AG08396 (cell line): ENCODE measurements at places on chromosomes 4 and X.

- peak; percentile 70 for DNase-seq
These were observed 142.4 kb downstream of the TSPAN5 start for GRCh38 chr4:98516042-98516440.

- DNase-seq = no peak
These were observed 87.7 kb downstream of the MAML3 start for GRCh38 chr4:140066031-140066930.

DNA sequence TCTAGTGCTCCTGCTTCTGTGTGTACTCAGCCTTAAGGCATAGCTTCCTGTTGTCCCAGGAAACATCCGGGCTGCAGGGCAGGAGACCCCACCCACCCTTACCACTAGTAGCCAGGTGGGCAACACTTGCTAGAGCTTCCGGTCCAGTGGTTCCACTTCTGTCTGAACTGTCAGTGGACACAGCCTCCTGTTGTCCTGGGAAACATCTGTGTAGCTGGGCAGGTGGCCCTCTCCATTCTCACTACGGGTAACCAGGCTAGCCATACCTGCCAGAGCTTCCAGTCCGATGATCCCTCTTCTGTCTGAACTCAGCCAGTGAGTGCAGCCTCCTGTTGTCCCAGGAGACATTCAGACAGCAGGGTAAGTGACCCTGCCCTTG is 372.2 kb downstream of the INPP4B start:
- DNase-seq = no peak

- no peak for DNase-seq
These were observed 2337.6 kb downstream of the PCDH7 start for GRCh38 chr4:33057736-33058135.

- DNase-seq = no peak
These were observed 12.8 kb downstream of the FRYL start for GRCh38 chr4:48767055-48767929.

GRCh38 chr4:41939016-41939626 is 3.9 kb downstream of the TMEM33 start:
- DNase-seq = no peak

- DNase-seq = peak; percentile 3
These were observed 582.4 kb upstream of the FAM241A start for GRCh38 chr4:111562826-111563225.

DNA sequence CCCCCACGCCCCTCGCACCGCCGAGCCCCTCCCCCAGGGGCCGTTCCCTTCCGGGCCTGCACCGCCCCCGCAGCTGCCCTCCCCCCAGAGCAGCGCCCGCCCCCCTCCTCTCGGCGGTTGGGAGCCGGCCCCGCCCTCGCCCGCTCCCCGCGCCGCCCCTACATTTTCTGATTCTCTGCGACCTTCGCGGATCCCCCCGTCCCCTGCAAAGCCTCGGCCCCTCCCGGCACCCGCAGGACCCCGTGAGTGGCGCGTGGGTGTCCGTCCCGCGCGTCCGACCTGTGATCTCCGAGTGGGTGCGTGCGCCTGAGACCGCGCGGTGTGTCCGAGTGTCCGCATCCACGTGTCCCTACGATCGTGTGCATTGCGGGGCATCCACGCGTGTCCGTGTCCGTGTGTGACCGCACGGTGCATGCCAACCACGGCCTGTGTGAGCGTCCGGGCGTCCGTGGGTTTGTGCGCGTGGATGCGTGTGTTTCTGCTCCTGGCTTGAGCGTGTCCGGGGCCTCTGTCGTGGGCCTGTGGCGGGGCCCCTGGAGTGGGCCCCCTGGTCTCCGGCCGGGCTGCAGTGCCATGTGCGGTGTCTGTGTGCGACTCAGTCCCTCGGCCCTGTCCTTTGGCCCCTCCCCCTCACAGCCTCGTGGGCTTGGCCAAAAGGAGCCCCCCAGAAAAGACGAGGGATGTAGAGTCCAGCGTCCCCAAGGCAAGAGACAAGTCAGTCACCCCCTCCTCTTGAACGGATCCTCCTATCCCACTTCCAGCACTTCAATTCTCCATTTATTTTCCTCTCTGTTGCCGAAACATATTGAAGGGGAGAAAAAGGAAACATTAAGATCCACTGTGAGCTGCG is 8.8 kb upstream of the NKX1-1 start:
- no peak for DNase-seq

DNA sequence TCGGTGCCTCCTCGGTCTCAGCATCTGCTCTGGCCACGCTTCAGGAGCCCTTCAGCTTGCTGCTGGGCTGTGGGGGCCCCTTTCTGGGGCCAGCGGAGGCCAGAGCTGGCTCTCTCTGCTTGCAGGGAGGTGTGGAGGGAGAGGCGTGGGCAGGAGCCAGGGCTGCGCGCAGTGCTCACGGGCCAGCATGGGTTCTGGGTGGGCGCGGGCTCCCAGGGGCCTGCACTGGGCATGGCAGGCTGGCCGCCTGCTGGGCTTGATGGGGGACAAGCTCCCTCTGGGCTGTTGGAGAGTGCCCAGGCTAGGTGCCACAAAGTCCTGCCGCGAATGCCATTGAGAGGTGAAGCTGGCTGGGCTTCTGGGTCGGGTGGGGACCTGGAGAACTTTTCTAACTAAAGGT is 57.3 kb upstream of the AGA start:
- DNase-seq = no peak

DNA sequence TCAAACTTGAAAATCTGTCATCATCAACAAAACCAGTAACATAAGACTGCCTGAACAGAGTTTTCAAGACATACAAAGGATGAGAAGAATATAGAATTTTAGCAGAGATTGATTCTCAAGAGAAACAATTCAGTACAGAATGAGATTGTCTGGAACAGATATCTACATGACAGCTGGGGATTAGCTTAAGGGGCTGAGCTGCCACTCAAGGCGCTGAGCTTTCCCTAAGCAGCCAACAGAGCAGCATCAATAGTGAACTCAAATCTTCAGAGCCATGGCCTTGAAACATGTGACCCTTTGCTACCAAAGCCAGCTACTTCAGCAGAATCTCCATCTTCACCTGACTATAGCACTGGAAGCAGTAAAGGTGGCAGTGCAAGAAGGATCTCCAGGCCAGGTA is 24.3 kb upstream of the PCDH10 start:
- DNase-seq = no peak

DNA sequence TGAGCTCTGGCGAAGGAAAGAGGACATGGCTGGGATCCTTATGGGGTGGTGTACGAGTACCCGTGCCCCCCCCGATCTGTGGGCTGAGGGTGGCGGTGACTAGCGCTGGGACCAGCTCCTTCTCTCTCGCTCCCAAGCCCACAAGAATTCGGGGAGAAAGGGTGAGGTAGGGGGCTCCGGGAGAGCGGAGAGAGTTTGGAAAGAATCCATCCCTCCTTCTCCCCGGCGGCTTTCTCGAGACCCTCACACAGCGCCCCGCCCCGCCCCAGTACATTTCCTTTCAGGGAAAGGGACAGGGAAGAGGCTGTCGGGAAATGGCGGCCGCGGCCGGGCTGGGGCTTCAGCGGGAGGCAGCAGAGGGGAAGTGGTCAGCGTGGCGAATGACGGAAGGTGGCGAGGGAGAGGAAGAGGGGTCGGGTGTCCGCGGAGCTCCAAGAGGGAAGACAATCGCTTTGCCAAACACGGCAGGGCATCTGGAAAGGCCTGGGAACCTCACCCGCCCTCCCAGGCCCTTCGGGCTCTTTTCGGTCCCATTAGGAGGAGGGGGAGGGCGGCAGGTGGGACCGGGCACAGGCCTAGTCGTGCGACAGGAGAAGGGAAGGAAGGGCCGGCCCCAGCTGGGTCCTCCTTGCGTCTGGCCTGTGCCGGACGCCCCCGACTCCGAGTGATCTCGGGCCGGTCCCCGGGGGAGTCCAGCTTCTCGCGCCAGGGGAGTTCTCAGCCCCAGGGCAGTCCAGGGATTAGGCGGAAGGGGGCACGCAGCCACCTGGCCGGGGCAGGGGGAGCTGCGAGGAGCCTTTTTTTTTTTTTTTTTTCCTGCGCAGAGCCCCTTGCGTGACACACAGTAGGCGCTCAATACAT is 10.2 kb downstream of the HNRNPH2 start:
- DNase-seq = peak; percentile 21

- DNase-seq = no peak
These were observed 520.4 kb downstream of the NLGN4X start for GRCh38 chrX:5708251-5708650.

GRCh38 chrX:115449742-115450141 is 111.2 kb upstream of the PLS3 start:
- DNase-seq = no peak

DNA sequence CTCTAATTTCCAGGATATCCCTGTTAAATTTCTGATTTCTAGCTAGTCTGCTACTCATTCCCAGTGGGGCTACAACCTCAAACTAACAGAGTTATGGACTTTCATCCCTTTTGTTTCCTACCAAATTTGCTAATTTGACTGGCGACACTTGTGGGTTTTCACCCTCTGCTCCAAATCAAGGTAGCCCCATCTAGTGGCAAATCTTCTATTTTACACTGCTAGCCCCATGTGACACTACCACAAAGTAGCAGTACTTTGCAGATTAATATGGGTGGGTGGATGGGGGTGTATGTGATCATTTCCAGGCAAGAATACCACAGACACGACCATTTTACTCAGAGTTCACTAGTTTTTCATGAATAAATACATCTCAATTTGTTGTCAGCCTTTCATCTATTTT is 150.3 kb downstream of the MSL3 start:
- no peak for DNase-seq

GRCh38 chr4:46249106-46249505 is 125.3 kb upstream of the GABRG1 start:
- DNase-seq = no peak

DNA sequence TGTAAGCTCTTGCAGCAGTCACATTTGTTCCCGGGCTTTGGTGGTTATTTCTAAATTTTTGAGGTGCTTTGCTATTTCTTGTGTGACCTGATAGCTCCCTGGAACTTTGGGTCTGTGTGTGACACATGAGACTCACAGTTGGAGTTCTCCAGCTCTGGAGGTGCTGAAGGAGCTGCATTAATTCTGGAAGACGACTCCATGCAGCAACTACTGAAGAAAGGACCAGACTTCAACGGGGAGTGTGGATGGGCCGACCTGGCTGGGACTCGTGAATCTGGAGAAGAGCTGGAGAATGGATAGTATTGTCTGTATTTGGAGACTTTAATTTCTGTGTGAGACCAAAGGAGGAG is 1.5 kb downstream of the MRFAP1 start:
- no peak for DNase-seq

GRCh38 chrX:44156726-44157125 is 183.5 kb upstream of the NDP start:
- DNase-seq = no peak

- no peak for DNase-seq
These were observed 69.2 kb downstream of the PAQR3 start for GRCh38 chr4:78870056-78870455.

GRCh38 chr4:28176942-28177341 is 1316.3 kb downstream of the STIM2 start:
- DNase-seq = no peak

GRCh38 chr4:115515772-115516171 is 402.4 kb upstream of the NDST4 start:
- DNase-seq = no peak

DNA sequence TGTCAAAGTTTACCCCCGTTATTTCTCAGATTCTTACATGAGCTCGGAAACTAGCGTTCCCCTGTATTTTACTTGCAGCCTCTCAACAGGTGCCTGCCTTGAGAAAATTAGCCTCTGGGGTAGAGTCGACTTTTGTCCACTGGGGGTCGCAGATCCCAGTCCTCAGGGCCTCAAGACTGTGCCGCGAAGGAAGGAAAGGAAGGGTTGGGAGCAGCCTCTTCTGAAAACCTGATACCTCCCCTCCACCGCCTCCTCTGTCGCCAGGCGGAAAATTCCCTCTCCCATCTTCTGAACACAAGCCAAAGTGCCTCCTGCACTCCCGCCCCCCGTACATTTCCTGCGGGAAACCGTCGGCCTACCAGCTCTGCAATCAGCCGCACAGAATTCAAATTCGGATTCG is 44.4 kb upstream of the TMSB15B start:
- DNase-seq = peak; percentile 53

DNA sequence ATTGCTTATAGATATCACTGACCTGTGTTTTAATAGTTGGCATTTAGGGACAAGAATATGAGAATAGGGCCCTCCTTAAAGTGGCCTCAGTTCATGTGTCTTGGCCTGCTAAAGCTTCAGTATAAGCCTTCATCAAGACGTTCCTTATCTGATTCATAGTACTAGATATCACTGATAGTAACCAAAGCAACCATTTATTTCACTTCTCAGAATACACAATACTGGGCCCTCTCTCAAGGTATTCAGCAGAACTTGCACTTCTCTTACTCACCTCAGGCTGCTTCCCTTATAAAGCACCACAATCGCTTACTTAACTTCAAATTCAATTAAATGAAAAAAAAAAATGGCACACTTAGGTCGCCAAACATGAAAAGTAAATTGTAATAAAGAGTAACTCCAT is 259.4 kb upstream of the PCDH7 start:
- no peak for DNase-seq

DNA sequence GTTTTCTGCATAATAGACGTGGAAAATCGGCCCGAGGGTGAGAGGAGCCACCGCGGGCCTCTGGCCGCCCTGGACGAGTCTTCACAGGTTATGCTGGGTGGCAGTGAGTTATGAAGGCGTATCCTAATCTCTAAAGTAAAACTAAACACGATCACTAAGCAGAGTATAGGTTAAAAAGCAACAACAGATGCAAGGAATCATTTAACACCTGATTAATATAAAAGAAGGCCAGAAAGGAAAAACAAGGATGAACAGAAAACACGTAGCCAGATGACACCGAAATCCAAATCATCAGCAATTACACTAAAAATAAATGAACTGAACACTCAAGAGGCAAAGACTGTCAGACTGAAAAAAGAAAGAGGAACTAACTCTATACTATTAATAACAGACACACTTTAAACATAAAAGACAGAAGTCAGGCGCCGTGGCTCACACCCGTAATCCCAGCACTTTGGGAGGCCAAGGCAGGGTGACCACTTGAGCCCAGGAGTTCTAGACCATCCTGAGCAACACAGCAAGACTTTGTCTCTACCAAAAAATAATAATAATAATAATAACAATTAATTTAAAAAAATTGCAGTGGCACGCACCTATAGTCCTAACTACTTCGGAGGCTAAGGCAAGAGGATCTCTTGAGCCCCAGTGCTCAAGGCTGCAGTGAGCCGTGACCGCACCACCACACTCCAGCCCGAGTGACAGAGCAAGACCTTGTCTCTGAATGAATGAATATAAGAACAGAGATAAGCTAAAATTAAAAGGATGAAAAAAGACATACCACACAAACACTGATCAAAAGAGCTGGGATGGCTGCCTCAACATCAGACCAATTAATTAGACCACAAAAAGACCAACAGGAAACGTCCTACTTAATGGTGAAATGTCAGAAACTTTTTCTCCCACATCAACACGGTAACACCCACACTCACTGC is 30.0 kb downstream of the CTBP1 start:
- DNase-seq = no peak

- no peak for DNase-seq
These were observed 67.4 kb upstream of the SCML1 start for GRCh38 chrX:17669891-17670290.
